Tracheal epithelial cell (primary cell): ENCODE measurements at places on chromosomes 3 and 15. TPM values are rescaled to one million over a fixed set of nuclear protein-coding genes. Genes with fewer than 3 reads are reported as not detected.

MOBP gene
- total RNA-seq: not detected in 2 replicates

GOLGA8B gene
- 26.0 and 35.8 TPM in 2 replicates for total RNA-seq

CCR5 gene
- not detected in 2 replicates for total RNA-seq

FEZF2 gene
- total RNA-seq: not detected in 2 replicates

TRIM42 gene
- total RNA-seq: not detected in 2 replicates

SPRED1 gene
- total RNA-seq: 17.1 and 17.7 TPM in 2 replicates

NCKIPSD gene
- total RNA-seq: 7.9 and 11.8 TPM in 2 replicates

MUC20 gene
- 1.7 TPM in 2 replicates for total RNA-seq

SERF2 gene
- 341 and 741 TPM in 2 replicates for total RNA-seq

MESP2 gene
- 0.48 and 1.3 TPM in 2 replicates for total RNA-seq

MYL3 gene
- total RNA-seq: 0.72 TPM in 1 of 2 replicates, not detected in the other

PLA1A gene
- total RNA-seq: under 0.01 and 0.96 TPM in 2 replicates

SMC4 gene
- 11.1 and 13.2 TPM in 2 replicates for total RNA-seq

ACVR2B gene
- total RNA-seq: 5.3 and 6.0 TPM in 2 replicates

CLDN16 gene
- total RNA-seq: 1.3 and 10.4 TPM in 2 replicates

FANCD2OS gene
- not detected in 2 replicates for total RNA-seq

GOLGA6L10 gene
- total RNA-seq: 0.24 and 0.43 TPM in 2 replicates

MANF gene
- total RNA-seq: 155 and 219 TPM in 2 replicates

PIERCE2 gene
- total RNA-seq: 1.7 and 4.9 TPM in 2 replicates

TM4SF4 gene
- total RNA-seq: not detected in 2 replicates

SMCO1 gene
- total RNA-seq: 0.24 TPM in 1 of 2 replicates, not detected in the other
